ENCODE measurements at places on chromosomes 1 and 21. TPM values are rescaled to one million over a fixed set of nuclear protein-coding genes. Genes with fewer than 3 reads are reported as not detected.

DNA sequence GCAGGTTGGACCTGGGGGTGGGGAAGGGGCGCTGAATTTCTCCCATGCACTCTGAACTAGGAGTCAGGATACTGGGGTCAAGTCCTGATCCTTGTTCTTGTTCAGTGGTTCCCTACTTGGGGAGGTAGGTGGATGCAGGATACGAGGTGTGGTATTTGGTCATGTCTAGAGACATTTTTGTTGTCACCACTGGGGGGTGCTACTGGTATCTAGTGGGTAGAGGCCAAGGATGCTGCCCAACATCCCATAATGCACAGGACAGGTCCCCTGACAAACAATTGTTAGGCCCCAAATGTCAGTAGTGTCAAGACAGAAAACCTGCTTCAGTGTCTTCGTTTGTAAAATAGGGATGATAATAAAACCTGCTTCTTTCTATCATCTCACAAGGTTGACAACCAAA lies 259.0 kb upstream of the FOXD3 start:
- DNase-seq, result peak; percentile 70

The S100A7 gene
- total RNA-seq, result not detected

GRCh38 chr1:84163123-84163931 lies 19.3 kb downstream of the PRKACB start:
- DNase-seq, result no peak

The HRNR gene
- not detected for total RNA-seq

DNA sequence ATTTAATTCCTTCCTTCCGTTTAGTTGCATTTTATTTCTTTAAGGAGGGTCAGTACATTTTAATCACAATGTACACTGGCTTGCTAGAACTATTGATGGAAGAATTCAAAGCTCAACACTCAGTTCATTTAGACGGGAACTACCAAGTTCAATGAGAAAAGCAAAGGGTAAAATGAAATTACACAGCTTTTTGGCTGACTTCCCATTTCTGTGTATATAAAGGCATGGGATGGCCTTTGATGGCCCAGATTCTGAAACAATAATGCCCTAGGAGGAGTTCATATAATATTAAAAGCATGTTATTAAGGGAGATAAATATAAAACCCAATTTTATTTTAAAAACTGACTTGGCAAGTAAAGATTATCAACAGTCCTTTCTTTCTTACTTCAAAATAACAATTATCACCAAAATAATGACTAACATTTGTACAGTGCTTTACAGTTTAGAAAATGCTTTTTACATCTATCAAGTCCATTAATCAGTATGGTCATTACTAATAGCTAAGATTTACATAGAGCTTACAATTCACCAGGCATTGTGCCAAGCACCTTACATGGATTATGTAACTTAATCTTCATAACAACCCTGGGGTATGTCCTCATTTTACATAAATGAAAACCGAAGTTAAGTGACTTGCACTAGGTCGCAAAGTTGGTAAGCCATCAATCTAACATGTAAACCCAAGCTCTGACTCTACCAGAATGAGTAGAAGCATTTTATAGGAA lies 402.4 kb downstream of the OMA1 start:
- DNase-seq, result no peak

- no peak for DNase-seq
These were observed 199.5 kb downstream of the TPR start for GRCh38 chr1:186175588-186175987.

GRCh38 chr1:171583591-171584201 lies 38.3 kb upstream of the MYOCOS start:
- no peak for DNase-seq

DNA sequence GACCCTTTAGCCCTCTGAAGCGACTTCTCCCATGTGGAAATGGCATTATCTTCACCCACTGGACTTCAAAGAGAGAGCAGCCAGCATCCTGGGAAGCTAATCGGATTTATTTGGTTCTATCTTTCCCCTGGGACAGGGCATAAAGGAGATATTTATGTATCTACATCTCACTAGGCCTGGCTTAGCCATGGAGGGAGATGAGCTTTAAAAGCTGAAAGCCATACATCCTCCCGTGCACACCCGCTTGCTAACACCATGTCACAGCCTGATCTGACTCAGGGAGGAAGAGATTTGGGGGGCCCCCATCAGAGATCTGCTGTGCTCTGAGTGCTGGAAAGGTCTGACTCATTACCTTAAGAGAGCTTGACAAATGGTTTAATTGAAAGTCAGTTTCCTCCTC lies 155.9 kb downstream of the PLXNA2 start:
- DNase-seq, result no peak

- DNase-seq, result no peak
These were observed 18.9 kb downstream of the ARHGEF16 start for GRCh38 chr1:3473381-3473844.

The UBE2U gene
- total RNA-seq, result not detected

DNA sequence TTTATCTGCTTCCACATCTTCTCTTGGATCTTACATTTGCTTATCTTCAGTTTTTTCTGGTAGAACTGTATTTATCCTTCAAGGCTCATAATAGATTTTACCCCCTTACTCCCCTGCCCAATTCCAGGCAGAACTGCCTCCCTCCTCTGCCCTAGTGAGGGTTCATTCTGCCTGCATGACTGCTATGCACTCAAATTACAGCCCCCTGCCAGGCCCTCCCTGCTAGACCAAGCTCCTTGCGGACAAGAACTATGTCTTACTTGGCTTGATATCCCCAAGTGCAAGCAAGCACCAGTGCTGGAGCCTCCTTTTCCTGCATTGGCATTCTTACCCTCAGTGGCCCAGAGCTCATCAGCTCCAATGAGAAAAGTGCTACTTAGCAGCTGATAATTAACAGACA lies 18.1 kb downstream of the MAPKAPK2 start:
- peak; percentile 57 for DNase-seq

GRCh38 chr21:17848228-17848627 lies 29.1 kb upstream of the C21orf91 start:
- no peak for DNase-seq

The HSD3B1 gene
- not detected for total RNA-seq

DNA sequence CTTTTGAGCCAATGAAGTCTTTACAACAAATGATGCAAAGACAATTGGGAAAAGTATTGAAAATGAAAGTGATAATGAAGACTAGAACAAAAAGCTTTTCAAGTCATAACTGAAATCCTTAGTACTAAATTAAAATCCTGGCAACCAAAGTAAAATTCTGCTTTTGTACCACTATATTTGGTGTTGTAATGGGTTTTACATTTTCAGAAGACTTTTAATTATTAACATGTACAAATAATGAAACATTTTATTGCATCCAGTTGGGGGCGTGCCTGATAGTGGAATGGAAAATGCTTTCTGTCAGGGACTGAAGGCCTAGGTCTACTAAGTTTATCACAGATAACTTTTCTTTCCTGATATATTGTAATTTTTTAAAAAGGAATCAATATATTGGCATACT lies 89.4 kb downstream of the SDCCAG8 start:
- no peak for DNase-seq

DNA sequence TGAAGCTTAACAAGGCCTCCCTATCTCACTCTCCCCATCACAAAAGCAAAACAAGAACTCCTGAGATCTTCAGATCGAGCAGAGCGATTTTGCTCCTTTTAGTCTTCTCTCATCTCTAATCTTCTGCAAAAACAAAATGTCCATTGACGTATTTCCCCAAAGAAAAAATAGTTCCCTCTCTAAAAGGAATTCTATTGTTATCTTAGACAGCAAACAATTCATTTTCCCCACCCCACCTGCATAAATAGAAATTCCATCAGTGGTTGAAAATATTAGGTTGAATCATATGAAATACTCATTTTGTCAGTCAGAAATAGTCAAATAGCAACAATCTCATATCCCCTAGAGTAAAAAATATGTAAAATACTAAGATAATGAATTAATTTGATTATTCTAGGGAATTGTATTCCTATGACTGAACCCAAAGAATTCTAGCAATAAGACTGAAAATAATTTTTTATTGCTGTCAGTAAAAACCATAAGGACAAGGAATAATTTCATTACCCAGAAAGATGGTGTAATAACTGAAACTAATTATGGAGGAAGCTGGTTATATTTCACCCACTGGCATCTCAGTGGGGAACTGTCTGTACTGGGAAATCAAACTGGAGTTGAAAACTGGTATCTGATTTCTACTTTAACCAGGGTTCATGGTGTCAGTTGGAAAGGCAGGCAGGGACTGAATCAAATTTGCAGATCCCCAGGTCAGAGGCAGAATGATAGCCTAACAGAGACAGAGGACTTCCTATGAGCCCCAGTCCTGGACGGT lies 51.3 kb downstream of the RHOU start:
- DNase-seq, result no peak

GRCh38 chr1:177082855-177083693 lies 81.4 kb downstream of the ASTN1 start:
- DNase-seq, result no peak

The PTPN7 gene
- 0.22 TPM for total RNA-seq

GRCh38 chr1:235739124-235739523 lies 89.5 kb upstream of the GNG4 start:
- no peak for DNase-seq

GRCh38 chr1:119865627-119866026 lies 30.7 kb downstream of the ADAM30 start:
- no peak for DNase-seq

The SIM2 gene
- not detected for total RNA-seq

- no peak for DNase-seq
These were observed 202.6 kb downstream of the PDE4B start for GRCh38 chr1:65995336-65995735.

The ATP1A4 gene
- total RNA-seq, result 0.20 TPM

GRCh38 chr1:3732434-3733093 lies 19.7 kb upstream of the CCDC27 start:
- DNase-seq, result peak; percentile 76

- DNase-seq, result no peak
These were observed 110.2 kb upstream of the HNRNPU start for GRCh38 chr1:244974550-244974949.

The ANGPTL1 gene
- not detected for total RNA-seq

DNA sequence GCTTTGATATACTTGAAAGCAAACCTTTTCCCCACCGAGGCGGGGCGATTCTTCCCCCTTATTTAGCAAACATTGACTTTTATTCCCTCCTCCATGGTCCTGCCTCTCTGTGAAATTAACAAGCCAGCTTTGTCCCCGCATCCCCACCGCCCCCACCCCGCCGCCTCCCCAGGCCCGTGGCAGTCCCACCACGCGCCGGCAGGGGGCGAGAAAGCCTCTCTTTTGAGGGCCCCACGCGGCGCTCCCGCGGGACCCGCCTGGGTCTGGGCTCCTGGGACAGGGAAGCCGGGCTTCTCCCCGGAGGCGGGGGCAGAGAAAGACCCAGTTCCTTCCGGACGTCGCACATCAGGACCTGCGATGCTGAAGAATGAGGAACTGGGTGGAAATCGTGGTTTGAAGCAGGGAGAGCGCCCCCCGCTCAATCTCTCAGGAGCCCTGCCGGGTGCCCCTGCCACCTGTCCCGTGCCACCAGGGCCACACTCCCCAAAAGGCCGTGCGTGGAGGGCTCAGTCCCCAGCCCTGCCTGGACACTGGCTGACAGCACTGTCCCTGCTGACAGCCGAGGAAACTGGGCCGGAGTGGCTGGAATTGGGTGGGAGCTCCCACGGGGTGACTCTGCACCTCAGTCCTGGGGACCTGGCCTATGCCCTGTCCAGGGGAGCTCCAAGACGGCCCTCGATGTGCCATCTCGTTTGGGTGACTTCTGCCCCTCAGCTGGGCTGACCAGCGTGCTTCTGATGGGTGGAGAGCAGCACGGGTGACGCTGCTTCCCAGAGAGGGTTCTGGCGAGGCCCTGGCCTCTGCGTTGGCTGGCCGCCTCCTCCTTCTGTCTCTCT lies 8.6 kb upstream of the ACTRT2 start:
- peak; percentile 46 for DNase-seq

GRCh38 chr1:21321963-21322680 lies 31.9 kb upstream of the ECE1 start:
- DNase-seq, result peak; percentile 65

DNA sequence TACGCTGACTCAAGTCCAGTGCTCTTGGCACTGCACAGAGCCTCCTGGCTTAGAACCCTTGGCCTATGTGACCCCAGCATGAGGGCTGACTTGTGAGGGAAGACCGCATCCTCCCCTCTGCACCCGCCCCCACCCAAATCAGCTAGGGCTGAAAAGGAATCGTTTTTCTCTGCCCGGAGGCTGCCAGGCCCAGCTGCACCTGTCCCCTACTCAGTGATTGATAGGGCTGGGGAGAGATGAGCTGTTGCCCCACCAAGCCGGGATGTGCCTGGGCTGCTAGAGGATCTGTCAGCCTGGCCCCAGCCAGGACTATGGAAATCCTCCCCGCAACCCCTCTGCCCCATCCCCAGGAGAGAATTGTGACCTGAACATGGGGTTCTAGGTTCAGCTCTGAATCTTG lies 20.6 kb downstream of the MYOG start:
- no peak for DNase-seq

The SLAMF7 gene
- not detected for total RNA-seq

GRCh38 chr1:206512851-206513180 lies 5.5 kb downstream of the RASSF5 start:
- no peak for DNase-seq

GRCh38 chr1:94471271-94471670 lies 53.1 kb downstream of the ABCD3 start:
- DNase-seq, result no peak

GRCh38 chr1:234476172-234476571 lies 2.8 kb downstream of the TARBP1 start:
- no peak for DNase-seq

GRCh38 chr21:42654913-42655795 lies 1.7 kb downstream of the PDE9A start:
- DNase-seq, result no peak

DNA sequence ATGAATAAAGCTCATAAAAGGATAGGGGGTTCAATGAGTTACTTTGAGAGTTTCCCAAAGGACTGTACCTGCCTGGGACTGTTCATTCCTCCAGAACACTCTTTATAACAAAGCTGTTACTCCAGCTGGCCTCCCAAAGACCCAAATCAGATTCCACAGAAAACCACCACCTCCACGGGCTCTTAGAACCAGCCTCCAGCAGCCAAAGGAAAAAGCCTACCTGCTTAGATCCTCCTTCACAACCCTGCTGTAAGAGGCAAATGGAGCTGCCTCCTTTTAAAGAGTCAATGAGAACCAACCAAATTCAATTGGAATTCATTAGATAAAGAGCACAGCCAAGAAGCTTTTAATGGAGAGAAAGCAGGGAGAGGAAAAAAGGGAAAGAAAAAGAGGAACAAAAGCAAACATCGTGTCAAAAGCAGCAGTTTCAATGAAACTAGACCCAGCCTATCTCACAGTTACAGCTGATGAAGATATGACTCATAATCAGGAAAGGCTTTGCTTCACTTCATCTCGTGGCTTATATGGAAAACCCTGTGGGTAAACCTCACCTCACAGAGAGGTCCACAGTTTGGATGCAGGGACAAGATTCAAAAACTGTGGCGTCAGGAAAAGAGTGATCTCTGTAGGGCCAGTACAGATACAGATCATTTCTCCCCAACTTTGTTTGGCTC lies 27.8 kb upstream of the FMO4 start:
- DNase-seq, result no peak

DNA sequence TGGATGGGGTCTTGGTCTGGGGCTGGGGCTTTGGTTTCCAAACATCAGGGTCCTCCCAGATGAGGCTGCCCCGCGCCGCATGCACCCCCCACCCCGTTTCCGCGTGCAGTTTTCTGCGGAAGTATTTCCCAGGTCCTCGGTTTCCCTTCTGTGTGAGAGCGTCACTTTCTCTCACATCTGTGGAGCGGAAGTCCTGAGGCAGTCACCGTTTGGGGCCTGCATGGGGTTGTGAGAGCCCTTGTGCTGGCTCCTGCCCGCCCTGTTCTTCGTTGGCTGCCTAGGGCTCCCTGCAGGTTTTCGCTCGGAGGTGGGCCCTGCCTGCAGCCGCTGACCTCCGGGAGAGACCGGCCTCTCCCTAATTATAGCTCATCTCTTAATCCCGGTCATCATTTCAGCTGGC lies 88.0 kb downstream of the GALNT2 start:
- DNase-seq, result no peak

The LZIC gene
- total RNA-seq, result 22.9 TPM

- DNase-seq, result no peak
These were observed 46.9 kb downstream of the ITPKB start for GRCh38 chr1:226692051-226692792.
